ENCODE measurements at places on chromosomes 7 and 10.

GRCh38 chr10:84269773-84270172 lies 24.9 kb downstream of the RGR start:
- no peak for DNase-seq

DNA sequence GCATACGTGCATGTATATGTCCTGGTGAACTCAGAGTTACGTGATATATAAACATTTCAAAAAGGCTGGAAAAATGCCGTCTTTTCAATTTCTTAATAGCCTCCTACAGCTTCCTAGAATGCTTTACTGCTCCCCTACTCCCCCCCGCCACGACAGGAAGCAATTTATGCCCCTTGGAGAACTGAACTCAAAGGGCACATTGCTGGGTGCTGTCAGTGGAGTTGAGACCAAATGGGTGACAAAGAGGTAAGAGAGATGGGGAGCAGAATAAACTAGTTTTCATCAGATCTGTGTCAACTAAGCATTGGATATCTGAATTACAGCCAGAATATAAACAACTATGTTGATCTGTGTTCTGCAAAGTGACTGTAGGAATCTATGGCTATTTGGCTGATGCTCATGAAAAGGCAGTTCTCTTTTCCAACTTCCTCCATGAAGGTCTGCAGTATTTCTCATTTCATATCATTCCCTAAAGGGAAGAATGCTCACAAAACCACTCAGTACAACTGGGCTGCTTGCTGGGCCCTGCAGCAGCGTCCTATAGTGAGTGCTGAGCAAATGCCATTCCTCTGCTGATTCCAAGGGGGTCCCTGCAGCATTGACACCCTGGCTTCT lies 171.3 kb upstream of the HPS1 start:
- no peak for DNase-seq

- DNase-seq: no peak
Measured at GRCh38 chr10:4883079-4883739, 57.2 kb downstream of the AKR1E2 start.

DNA sequence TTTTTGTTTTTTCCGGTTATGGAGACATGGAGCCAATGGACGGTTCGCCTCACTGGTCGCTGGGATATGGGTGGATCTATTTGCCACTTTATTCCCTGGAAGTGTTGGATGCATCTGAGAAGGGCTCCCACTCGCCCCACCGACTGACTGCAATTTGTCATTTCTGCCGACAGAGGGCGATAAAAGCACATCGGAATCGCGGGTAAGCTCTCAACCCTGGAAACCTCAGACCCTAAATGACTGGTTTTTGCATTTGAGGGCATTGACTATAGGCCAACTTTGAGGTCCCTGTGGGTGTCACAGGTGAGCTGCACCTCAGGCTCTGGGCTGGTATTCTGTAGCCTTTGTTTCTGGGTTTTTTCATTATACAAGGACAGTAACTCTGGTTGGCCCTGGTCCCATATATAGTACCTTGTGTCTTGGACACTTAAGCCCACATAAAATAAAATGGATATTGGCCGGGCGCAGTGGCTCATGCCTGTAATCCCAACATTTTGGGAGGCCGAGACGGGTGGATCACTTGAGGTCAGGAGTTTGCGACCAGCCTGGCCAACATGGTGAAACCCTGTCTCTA lies 11.9 kb upstream of the OPALIN start:
- no peak for DNase-seq

- no peak for DNase-seq
Measured at GRCh38 chr7:105787793-105788192, 88.6 kb downstream of the ATXN7L1 start.

GRCh38 chr10:116364868-116365267 lies 40.6 kb downstream of the CCDC172 start:
- DNase-seq: no peak

DNA sequence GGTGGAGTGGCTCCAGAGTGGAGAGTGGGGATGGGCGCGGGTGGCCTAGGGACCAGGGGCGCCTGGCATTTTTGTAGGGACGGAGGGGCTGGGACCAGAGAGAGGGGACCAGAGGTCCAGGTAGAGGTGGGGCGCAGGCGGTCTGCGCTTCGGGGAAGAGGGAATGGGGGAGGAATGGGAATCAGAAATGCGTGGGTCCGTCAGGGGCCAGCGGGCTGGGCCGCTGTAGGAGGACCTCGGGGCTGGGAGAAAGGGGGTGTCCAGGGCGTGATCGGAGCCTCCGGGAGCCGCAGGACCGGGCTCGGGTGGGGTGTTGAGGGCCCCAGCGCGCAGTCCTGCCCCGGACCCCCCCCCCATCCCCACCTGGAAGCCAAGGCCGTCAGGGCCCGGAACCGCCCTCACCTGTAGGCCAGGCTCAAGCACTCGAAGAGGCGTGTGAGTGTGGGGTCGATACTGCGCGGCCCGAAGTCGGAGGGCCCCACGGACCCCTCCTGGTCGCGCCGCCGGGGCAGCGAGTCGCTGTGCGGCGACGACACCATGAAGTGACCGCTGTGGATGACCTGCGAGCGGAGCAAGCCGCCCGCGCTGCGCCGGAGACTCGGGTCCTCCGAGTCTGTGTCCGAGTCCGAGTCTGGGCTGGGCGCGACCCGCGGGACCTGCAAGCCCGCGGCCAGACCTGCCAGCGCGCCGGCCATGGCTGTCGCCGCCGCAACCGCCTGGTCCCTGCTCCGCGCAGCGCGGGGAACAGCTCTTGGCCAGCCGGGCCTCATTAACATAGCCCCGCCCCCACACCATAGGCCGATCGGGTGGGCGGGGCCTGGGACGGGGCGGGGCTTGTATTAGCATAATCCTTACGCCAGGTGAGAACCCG lies at the start of gene MLXIPL:
Gene MLXIPL (minus strand): TSS at position 725 of the 871 bp plus-strand sequence. CDS start 30 bp downstream, at position 695.
- DNase-seq: no peak

DNA sequence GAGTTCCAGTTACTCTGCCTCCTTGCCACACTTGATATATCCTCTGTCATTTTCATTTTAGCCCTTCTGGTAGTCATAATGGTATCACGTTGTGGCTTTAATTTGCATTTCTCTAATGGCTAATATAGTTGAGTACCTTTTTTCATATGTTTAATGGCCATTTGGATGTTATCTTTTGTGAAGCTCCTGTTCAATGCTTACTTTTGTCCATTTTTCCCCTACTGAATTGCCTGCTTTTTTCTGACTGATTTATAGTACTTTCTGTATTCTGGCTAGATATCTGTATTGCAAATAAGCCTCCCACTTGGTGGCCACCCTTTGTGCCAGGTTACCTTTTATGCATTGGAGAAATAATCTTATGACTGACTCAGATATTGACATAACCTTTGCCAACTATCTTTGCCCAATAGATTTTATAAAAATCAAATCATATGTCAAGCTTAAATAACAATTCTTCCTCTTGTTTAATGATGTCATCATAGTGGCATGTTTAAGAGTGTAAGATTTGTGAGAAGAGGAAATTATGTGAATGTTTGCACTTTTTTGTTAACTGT lies 50.6 kb downstream of the PRPF18 start:
- DNase-seq: no peak

DNA sequence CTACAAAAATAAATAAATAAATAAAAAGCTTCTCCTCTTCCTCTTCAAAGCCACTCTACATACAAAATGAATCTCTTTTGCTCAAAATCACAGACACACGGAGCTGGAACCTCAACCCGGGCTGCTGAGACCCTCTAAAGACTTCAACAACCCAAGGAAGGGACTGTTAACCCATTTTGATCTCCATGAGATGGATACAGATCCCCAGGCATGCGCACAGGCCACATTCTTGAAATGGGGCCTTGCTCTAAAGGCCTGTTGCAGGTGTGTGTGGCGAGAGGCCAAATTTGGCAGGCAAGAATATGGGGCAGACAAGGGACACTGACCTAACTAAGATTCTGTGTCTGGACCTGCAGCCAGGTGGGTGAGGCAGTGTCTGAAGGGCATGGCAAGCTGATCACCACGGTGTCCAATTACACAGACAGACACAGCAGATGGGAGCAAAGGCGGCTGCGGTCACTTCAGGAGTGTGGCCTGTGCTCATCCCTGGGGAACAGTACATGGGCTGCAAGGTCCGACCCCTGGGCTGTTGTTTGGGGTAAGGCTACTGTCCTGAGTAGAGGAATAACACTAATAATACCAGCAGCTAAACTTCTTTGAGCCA lies 219.8 kb downstream of the HECW1 start:
- no peak for DNase-seq

GRCh38 chr10:102334101-102334500 lies 61.4 kb upstream of the NFKB2 start:
- DNase-seq: no peak

- no peak for DNase-seq
Measured at GRCh38 chr7:17463511-17464085, 165.1 kb downstream of the AHR start.

DNA sequence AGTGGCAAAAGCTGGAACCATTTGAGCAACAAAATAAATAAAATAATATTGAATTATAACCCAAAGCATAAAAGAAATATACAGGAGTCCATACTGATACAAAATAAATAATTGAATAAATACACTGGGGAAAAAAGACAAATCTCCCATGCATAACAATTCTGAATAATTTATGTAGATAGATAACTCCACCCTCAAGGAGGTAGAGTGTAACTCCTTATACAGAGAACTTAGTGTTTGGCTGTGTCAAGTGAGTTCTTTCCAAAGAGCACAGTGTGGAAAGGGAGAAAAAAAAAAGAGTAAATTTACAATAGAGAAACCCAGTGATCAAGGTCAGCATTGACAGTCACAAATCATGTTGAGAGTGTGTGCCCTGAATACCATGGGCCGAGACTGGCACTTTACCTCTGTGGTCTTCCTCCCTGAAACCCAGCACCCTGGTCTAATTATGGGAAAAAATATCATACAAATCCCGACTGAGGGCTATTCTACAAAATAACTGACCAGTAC lies 5.5 kb downstream of the PIK3AP1 start:
- DNase-seq: no peak

DNA sequence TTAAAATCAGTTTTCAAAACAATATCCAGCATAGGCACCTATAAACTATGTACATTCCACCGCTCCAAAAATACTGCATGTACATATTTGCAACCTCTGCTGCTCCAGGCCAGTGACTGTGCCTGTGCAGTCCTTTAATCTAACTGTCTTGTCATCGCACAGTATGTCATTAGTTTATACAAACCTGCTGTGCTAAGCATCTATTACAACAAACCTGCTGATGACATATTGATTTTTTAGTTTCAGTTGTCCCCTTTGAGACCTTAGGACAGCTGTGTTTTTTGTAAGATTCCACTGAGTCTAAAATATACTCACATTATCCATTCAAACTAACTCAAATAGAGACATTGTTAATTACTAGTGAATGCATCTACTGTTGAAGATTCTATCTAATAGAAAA lies 33.1 kb downstream of the SEMA3C start:
- DNase-seq: no peak

- no peak for DNase-seq
Measured at GRCh38 chr10:101142533-101143344, 11.6 kb downstream of the TLX1 start.

Data from urinary bladder (tissue), 4 donors.